ENCODE measurements at places on chromosomes 5 and 9.

DNA sequence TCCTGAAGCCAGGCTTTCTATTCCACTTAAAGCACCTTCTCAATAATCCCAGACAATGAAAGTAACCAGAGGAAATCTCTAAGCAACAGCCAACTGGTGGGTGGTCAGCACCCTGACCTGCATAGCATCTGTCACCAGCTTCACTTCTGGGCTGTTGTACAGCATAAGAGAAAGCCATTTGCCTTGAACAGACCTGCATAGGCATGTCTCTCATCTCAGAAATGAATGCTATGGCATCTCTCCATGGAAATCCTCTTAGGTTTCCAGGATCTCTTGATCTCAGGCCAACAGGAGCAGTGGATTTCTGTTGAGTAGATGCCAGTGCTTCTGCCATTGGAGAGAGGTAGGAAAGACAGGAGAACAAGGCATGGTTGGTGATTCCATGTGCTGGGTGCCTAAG lies 213.6 kb downstream of the GRIA1 start:
- peak; percentile 1 for DNase-seq

DNA sequence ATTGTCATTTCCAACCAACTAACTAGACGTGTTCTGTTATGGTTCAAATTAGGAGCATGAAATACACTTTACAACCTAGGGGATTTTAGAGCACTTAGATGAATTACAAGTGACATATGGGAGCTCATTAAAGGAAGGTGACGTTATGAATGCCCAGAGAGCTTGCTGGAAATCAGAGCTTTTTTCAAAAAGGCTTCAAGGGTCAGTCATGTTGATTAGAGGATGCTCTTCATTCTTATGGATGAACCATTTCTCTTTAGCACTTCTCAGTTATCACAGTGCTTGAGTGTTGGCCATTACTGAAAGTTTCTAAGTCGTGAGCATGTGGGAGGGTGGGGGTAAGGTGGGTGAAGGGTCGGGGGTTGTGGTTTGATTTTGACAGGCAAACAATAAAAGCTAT lies 1245.5 kb upstream of the DMAC1 start:
- no peak for DNase-seq

DNA sequence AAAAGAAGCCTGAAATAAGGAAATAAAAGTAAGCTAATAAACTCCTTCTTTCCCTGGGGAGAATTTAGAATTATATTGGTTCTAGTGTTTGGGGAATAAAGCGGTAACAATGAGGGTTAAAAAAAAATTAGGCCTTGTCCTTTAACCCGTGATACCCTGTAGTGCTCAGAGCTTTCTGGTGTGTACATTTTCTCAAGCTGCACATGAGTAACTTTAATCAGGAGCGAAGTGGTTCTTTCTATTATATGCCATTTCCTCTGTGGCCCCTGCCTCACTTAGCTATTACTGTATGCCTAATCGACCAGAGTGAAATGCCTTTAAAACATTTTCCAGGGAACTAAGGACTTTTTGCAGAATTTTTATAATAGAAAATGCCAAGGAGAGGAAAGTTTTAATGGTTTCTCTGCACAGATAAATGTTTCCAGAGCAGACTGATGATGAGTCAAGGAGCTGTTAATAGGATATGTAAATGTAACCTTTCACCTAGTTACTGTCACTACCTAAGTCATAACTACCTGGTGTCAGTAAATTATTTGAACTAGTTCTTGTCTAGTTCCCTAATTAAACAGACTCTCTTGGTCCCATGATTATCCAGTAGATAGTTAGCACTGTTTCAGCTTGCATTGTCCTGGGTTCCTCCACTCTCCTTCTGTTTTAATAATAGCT lies 7.6 kb downstream of the PAM start:
- no peak for DNase-seq

GRCh38 chr9:1458503-1458902 lies 408.3 kb downstream of the DMRT2 start:
- DNase-seq = no peak

DNA sequence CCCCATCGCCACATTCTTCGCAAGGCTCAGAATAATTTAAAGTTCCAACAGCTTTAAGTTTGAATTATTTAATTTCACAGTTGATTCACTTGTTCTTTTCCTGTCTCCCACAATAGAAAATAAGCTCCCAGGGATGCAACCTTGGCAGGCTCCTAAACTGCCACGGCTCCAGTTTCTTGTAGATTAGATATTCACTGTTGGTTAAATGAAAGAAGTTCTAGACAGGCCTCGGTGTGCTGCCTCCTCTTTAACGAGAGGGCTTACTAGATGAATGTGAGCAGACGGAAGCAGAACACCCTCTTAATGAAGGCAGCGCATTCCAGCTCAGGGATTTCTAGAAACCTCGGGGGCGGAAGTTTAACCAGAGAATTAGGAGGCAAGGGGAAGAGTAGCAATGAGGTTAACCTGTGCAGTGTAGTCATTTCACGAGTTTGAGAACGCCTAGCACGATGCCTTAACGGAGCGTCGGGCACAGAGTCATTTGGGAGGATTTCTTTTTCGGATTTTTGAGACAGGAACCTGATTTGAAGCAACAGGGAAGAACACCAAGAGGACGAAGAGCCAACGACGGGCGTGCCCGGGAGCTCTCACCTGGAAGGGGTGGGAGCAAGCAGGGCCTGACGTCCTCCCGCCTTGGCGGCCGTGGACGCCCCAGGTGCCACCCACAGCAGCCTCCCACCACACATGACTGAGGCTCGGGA lies 637 bp upstream of the SMC5 start:
- peak; percentile 75 for DNase-seq

DNA sequence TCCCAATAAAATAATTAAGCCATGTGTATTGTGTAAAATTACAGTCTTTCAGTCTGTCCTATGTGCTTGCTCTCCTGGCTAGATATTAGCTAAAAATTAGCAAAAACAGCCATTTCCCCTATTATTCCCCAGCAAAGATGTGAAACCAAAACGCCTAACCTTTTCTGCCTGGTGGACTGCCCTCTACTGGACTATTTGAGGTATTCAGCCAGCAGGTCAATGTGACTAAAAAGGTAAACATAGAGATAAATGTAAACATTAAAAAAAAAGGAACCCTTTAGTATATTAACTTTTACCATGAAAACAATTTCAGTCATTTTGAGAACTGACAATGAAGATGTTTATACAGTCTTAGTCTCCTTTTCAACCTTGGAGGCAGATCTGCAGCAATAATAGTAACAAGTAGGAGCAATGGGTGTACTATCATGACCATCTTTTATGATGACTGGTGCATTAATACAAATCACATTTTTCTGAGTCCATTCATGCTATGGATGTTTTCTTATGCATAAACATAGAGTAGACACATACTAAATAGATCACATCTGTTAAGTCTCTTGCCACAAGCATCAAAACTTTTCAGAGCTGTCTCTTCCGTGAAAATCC lies 10.1 kb downstream of the ATG12 start:
- DNase-seq = peak; percentile 65

DNA sequence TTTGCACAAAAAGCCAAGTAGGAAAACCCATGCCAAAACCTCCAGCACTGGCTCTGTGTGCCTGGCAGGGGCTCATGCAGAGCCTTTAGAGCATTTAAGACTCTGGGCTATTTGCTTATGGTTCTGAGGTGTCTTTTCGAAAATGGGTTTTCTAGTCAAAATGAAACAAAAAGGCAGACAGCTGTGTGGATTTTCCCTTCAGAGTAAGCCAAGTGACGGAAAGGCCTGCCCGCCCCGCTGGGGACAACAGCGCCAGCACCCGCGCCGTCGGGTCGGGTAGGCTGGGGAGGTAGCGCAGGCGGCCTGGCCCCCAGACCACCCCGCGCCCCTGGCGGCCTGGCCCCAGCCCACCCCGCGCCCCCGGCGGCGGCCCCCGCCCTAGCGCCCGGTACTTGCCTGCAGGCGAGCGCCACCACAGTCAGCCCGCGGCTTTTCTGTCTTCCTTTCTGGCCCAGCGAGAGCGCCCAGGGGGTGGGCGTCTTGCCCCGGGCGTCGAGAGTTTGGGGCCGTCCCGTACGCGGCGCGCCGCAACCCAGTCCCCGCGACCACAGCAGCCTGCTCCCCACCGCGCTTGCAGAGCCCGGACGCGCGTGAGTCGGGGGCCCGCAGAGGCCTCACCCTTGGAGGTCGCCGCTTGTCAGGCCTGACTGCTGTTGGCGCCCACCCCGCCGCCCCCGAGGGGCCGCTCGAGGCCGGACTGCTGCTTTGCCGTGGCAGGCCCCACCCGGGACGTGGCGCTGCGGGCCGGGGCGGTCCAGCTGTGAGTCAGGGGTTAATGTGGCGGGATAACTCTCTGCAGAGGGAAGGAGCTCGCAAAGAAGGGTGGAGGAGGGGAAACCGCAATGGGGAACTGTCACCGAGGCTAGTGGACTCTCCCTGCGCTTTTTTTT lies at the start of gene TICAM2:
Gene TICAM2, minus strand, starts transcription at position 779 of the 890 bp plus-strand sequence. CDS start 21,223 bp downstream, outside the sequence.
- DNase-seq = peak; percentile 78

DNA sequence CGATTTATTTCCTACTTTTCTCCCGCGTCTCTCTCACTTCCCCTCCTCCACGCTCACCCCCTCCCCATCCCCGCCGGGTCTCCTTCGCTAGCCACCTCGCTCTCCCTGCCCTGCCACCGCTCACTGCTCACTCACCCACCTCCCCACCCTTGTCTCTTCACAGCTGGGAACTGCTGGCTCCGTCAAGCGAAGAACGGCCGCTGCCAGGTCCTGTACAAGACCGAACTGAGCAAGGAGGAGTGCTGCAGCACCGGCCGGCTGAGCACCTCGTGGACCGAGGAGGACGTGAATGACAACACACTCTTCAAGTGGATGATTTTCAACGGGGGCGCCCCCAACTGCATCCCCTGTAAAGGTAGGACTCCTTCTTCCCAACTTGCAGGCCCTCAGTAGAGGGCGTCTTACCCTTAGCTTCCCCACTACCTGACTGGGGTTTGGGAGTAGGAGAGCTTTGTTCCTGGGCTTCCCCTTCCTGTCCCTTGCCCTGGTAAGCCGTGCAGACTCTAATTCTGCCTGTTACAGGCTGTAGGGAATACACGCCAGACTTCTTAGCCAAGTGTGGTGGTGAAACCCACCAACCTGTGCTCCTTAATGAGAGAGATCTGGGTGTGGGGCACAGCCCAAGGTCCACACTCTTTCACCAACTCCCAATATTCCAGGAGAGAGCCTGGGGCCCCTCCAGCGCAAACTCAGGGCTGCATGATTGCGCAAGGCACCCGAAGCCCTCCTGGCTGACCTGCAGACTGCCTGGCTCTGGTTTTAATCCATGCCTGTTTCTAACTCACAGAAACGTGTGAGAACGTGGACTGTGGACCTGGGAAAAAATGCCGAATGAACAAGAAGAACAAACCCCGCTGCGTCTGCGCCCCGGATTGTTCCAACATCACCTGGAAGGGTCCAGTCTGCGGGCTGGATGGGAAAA lies 2.5 kb downstream of the FST start:
- DNase-seq = peak; percentile 59

DNA sequence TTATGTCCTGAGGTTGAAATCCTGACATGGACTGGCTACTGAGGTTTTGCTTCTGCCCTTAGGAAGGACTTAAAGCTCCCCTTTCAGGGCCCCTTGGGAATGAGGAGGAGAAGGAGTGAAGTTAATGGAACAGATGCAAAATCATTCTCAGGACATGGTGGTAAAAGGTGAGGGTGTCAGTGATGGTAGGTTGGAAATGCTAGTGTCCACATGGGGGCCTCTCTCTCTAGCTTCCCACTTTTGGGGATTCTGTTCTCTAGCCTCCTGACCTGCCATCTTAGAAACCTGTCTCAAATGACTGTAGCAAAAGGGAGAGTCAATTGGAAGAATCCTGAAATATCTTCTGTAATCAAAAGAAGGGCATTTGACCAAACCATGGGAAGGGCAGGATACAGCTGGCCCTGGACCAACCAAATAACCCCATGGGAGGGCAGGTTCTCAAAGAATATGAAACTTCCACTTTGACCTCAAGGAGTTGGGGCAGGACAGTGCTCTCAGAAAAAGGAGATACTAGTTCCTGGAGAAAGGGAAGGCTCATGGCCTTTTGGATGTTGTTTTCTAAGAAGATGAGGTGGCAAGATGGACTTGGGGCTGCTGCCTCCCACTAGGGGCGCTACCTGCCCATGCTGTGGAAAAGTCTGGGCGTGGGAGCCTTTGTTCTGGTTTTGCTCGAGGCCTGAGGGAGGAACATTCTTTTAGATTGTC lies 21.2 kb upstream of the MLANA start:
- no peak for DNase-seq

- no peak for DNase-seq
Observed at GRCh38 chr5:24703934-24704333, 59.2 kb upstream of the CDH10 start.

DNA sequence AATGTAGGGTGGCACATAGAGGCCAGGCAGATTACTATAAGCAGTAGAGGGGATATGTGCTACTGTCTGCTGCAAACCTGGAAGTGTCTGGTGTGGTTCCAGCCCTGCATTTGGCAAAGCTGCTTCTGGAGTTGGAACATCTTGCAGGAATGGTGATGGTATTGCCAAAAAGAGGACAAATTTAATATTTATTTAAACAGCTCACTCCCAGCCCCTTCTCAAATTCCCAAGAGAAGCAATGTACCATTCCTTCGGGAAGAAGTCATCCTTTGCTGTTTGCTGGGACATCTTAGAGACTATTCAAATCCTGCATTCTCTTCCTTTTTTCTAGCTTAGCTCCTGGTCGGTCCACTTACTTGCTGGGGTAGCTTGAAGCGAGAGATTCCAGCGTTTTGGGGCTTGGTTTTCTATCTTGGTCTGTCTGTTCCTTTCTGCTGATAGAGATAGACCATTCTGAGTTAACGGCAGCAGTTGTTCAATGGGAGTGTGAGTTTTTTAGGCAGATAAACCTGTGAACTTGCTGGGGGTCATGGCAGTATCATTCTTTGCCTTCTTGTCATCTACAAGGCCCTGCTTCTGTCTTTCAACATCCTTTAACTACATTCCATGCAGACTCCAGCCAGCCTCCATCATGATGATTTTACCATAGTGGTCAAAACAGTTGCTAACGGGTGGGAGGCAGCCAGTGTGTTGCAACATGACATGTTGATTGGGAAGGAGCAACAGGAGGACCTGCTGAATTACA lies 69.9 kb downstream of the RCL1 start:
- no peak for DNase-seq

- peak; percentile 72 for DNase-seq
Observed at GRCh38 chr9:129697656-129698253, 32.3 kb downstream of the PRRX2 start.

DNA sequence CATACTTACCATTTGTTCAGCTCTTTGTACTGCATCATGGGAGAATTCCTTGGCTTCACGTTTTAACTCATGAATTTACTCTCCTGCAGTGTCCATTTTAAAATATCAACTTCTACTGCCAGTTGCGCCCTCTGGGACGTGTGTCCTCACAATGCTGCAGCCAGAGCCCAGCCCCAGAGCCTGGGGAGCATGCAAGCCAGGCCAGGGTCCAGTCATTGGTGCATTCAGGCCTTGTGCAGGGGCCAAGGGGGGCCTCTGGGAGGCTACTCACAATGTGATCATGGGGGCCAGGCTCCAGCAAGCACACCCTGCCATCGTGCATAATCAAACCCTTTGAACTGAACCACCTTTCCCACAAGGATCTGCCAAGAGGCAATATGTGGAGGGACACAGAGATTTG lies 105.6 kb upstream of the CCDC112 start:
- no peak for DNase-seq

DNA sequence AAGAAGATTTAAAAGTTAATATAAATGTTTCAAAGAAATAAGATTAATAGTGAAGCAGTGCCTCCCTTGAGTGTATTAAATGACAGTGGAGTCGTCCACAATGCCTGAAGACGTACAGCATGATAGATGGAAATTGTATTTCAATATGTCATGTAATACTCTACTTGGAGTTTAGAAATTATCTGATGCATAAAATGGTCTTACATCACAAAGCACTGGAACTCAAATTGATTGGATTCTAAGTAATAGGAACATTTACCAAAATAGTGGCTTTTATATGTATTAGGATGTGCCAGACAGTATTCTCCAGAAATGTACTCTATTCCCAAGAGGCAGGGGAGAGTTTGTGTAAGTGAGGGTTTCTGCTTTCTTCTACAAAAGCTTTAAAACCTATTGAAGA lies 49.4 kb downstream of the CDH10 start:
- DNase-seq = no peak

- DNase-seq = no peak
Observed at GRCh38 chr5:15069407-15069905, 197.9 kb upstream of the ANKH start.

All from tongue (tissue), 3 donors.